Activated CD4-positive, CD25-positive, alpha-beta regulatory T cell treated with anti-CD3 and anti-CD28 coated beads, Interleukin-2, amount 50 U/mL, for 16 hours (primary cell): ENCODE measurements at places on chromosomes 16 and 17.

- DNase-seq = no peak
These were observed 1.0 kb downstream of the KIFC3 start for GRCh38 chr16:57801098-57801808.

DNA sequence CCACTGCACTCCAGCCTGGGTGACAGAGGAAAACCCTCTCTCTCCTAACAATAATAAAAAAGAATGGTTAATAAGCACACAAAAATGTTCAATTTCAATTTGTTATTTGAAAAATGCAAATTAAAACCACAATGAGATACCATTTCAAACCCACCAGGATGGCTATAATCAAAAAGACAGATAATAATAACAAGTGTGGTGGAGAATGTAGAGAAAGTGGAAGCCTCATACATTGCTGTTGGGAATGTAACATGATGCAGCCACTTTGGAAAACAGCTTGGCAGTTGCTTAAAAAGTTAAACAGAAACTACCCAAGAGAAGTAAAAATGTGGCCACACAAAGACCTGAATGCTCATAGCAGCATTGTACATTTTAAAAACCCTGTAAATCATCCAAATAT is 51.8 kb upstream of the MAP3K14 start:
- no peak for DNase-seq

- DNase-seq = no peak
These were observed 15.9 kb downstream of the FAM83G start for GRCh38 chr17:18988546-18989173.

- DNase-seq = no peak
These were observed 214.2 kb upstream of the TNRC6C start for GRCh38 chr17:77744066-77744988.

GRCh38 chr17:79041723-79042420 is 17.9 kb downstream of the C1QTNF1 start:
- no peak for DNase-seq

DNA sequence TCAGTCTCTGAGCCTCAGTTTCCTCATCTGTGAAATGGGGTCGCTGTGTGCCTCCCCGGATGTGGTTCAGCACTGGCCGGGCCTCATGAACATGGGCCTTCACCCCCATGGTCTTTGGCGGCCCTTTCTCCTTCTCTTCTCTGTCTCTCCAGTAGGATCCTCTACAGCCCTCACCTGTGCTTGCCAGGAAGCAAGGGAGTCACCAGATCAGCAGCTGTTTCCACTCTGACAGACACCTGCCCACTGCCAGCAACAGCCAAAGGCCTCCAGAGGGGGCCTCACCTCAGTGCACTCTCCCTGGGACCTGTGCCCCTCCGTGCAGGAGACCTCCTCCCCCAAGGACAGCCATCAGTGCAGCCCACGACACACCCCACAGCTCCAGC is 89.4 kb downstream of the C16orf78 start:
- DNase-seq = no peak

DNA sequence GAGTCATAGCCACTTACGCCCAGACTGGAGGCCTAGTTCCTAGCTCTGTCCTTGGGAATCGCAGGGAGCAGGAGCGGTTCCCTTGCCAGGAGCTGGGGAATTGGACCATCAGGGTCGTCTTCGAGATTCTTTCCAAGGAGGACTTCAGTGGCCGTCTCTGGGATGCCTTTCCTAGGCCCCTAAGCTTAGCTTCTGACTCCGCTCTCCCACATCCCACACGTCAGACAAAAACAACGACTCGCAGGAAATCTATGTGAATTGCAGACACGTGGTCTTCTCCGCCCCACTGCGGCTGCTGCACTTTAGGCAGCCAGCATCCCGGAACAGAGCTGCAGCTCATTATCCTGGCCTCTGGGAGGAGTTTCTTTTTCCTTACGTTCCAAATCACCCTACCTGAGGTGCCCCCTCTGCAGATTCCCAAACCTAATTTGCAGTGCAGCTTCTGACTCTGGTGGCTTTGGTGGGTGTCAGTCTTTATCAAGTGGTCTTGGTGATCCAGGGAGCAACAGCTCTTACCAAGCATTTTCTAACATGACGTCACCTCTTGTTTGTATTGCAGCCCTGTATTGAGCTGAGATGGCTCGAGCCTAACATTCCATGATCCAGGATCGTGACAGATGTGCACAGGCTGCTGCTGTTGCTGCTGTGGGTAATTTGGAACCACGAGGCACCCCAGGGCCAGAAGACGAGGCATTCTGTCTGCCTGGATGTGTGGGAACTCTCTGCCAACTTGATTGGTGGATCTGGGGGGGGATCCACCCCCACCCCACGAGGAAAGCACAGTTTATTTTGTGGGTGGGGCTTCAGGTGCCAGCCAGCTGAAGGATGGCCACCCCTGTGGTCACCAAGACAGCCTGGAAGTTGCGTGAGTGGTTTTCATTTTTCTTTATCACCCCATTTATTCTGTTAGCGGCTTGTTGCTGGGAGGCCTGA is 1.1 kb downstream of the KATNB1 start:
- DNase-seq = no peak

- DNase-seq = no peak
These were observed 84.5 kb downstream of the MRM3 start for GRCh38 chr17:866568-867103.

DNA sequence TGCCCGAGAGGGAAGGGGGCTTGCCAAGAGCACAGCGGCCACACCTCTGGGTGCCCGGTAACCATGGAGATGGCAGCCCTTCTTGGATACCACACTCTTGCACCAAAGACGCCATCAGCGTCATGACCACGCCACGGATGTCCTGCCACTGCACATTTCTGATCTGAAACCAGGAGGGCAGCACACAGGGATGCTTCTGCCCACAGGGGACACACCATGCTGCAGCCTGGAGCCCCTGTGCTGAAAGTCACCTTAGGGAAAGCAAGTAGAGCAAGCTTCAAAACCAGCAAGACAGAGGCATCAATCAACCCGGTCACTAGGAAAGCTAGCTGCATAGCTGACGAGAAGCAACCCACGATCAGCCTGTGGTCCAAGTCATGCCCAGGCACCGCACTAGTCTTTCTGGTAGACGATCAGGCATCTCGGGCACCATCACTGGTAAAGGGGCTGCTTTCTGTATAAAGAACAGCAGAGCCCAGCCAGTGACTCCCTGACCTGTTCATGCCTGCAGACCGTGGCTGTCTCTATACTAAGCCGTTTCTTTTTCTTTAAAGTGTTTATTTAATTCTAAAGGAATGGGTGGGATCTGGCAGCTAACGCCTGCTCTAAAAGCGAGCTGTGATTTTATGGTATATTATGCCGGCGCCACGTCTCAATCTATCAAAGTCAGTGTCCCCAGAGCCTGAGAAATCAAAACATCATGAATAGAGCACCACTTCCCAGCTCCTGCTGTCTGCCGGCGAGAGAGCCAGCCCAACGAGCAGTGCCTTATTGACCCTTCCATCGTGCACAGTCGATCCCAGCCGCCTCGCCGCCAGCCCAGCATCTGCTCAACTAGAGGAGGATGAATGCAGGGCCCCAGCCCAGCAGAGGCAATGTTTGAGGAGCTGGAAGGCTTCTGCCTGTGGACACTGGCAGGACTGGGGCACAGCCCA is 244.7 kb downstream of the RBFOX3 start:
- no peak for DNase-seq

DNA sequence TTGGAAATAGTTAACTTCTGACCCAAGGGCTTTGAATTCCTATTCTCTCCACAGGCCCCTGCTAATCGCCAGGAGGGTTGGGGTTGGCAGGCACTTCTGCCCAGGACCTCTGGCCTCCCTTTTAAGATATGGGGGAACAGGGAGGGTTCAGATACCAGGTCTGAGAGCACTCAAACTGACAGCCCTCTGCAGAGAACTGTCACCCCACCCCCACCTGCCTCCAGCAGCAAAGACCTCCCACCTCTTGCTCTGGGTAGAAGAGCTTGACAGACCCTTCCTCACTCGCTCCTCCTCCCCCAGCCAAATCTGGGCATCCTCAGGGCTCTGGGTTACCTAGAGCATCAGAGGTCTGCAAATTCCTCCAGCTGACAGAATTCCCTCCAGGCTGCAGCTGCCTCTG is 11.6 kb downstream of the CDH3 start:
- no peak for DNase-seq

DNA sequence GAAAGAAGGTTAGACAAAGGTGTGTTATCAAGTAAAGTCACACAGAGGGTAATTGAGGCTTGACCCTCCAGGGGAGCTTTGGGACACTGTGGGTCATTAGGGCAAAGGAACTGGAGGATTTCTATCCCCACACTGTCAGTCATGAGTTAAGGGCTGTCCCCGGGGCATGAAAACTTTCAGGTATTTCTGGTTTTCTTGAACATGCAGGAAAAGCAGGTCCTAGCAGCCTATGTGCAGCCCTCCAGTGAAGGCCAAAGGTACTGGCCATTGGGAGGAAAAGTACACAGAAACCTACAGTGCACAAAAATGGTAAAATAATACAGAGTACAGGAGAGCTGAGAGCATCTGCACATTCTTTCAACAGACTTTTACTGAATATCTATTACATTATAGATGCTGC is 44.4 kb upstream of the SCNN1B start:
- DNase-seq = no peak

DNA sequence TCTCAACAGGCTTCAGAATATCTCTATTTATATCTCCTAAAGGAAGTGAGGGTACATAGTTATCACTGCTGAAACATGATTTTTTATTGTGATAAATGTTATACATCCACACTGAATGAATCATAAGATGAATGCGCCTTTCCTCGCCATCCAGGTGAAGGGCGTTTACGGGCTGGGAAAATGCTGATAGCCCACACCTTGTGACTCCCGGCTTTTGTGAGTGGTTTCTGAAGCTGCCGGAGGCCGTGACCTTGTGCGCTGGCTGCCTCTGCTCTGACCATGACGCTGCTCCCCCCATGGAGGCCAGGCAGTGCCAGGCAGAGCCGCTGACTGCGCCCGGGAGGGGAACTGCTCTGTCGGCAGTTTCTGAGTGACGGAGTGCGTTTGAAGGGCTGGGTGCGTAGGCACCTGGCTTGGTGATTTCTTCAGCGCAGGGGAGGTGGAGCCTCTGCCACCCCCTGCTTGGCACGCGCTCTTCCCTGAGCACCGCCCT is 97.2 kb downstream of the RAP1GAP2 start:
- no peak for DNase-seq

- DNase-seq = no peak
These were observed 7.4 kb upstream of the B9D1 start for GRCh38 chr17:19369846-19370492.

GRCh38 chr17:70091696-70092095 is 16.7 kb downstream of the KCNJ16 start:
- DNase-seq = no peak

DNA sequence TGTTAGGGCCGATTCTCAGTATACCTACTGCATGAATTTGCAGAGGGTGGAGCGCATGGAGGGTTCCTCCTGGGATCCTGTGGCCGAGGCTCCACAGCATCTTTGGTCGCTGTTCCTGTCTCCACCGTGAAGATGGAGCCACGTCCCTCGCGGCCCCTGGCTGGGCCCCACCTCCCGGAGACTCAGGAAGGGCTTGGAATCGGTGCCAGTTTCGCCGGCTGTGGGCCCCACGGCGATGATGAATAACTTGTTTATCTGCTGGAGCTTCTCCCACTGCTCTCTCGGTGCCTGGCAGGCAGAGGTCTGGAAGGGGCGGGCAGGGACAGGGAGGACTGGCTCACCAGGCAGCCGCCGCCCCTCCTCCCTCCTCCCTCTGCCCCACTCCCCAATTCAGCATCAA is 8.1 kb downstream of the SLC5A11 start:
- DNase-seq = no peak

DNA sequence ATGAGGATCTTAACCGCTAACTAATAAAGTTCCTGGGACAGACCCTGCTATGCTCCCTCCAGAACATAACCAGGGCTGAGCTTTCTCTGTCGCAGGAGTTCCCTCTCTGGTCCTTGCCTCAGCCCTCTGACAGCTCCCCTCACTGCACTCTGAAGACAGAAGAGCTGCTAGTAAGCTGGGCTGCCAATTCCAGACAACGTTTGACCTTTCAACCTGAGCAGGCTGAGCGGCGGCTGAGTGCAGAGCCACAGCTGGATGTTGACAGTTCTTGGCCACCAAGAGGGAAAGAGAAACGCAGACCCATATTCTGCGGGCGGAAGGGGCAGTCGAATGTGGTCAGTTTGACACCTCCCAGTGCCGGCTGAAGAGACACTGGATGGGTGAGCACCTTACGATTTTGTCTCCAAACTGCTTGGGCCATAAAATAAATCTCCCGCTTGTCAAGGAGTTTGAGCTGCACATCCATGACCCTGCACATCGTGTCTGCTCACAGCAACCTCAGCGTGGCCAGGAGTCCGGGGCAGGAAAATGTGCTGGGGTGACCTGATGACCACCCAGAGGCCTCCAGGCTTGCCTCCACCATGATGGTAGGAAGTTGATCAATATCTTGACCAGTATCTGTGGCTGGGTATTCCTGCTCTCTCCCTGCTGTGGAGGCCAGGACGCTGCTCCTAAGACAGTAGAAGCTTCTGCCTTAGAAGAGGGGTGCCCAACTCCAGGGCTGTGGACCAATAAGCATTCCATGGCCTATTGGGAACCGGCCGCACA is 209.2 kb downstream of the PARN start:
- no peak for DNase-seq

DNA sequence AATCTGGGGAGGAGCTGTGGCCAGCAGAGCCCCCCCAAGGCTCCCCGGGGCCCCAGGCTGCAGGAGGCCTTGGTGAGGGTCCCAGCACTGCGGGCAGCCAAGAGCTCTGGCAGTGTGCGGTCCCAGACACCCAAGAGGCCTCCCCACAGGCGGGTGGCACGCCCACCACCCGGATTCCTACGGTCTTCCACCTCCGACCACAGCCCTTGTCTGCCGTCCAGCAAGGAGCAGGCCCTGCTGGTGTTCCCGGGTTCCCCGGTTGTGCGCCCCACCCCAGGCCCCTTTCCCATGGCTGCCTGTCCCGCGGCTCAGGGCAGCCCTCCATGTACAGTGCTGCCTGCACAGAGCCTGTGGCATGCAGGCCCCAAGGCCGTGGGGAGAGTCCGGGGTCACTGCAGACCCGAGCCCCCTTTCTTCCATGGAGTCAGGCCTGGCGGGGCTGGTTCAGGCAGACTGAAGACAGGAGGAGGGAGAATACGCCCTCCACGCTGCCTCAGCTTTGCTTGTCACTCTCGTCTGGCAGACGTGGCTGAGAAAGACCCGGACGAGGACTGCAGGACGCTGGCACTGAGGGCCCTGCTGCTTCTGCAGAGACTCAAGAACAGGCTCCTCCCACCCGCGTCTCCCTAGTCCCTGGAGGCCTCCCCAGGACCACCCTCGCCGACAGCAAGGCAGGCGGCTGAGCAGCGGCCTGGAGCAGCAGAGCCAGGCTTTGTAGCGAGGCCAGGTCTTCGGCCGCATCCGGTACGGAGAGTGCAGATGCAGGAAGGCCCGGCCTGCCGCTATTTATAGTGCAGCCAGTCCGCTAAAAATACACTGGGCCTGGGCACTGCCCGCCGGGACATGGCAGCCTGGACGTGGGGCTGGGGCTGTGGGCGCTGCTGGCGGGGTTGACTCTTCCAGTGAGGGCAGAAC is 16.4 kb downstream of the TELO2 start:
- DNase-seq = no peak

DNA sequence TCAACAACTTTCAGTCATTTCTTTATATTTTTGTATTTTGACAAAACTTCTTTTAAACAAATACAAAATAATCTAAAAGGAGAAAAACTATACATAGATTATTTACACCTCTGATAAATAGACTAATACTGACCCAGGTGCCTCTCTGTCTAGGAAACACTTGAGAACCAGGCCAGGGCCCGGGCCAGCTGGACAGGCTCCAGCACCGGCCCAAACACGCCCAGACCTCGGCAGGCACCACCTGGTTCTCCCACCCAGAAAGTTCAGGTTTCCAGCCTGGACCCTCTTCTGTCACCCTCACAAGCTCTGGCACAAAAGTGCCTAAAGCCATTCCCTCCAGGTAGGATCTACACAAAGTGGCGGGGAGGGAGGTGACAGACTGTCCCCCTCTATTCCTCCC is 97.0 kb upstream of the DNAH17 start:
- no peak for DNase-seq

GRCh38 chr17:2380226-2380922 is 20.5 kb downstream of the MNT start:
- DNase-seq = no peak
